ENCODE measurements at places on chromosomes 7 and 10.
A peak's percentile ranks its signal among the peaks of the same experiment; 100 is the strongest.

- peak; percentile 27 for DNase-seq
These were observed 29.2 kb downstream of the TDRD1 start for GRCh38 chr10:114208351-114208750.

- DNase-seq = peak; percentile 49
These were observed 68.9 kb upstream of the HDAC9 start for GRCh38 chr7:18426564-18427226.

- DNase-seq = peak; percentile 70
These were observed 1.0 kb upstream of the HOXA11 start for GRCh38 chr7:27185854-27186667.

DNA sequence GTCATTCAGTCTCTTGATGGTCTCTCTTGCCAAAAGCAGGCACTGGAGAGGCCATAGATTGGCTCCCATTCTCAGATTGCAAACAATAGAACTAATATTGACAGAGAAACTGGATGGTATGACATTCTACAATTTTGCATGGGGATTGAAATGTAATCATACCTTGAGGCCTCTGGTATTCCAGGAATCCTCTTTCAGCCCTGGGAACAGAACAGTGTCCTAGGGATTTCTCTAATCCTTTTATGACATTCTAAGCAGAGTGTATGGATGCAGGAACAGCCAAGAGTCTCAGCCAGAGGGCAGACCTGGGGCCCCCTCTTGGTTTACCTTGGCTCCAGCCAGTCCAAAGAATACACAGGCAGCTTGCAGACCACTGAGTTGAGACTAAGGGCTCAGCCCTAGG is 206.4 kb downstream of the KCNMA1 start:
- peak; percentile 32 for DNase-seq

GRCh38 chr7:39526666-39527065 is 39.5 kb upstream of the YAE1 start:
- no peak for DNase-seq

DNA sequence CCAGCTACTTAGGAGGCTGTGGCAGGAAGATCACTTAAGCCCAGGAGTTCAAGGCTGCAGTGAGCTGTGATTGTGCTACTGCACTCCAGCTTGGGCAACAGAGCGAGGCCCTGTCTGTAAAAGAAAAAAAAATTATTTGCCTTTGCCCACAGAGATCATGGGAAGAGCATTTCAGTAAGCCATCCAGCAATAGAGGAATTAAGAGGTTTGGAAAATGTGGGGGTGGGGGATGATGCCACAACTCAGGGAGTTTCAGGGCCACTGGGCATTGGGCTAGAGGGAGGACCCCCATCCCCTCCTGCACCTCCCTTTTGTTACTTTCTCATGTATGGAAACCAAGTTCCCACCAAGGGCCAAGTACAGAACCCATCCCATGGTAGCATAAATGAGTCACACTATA is 38.4 kb downstream of the SVIL start:
- DNase-seq = no peak

DNA sequence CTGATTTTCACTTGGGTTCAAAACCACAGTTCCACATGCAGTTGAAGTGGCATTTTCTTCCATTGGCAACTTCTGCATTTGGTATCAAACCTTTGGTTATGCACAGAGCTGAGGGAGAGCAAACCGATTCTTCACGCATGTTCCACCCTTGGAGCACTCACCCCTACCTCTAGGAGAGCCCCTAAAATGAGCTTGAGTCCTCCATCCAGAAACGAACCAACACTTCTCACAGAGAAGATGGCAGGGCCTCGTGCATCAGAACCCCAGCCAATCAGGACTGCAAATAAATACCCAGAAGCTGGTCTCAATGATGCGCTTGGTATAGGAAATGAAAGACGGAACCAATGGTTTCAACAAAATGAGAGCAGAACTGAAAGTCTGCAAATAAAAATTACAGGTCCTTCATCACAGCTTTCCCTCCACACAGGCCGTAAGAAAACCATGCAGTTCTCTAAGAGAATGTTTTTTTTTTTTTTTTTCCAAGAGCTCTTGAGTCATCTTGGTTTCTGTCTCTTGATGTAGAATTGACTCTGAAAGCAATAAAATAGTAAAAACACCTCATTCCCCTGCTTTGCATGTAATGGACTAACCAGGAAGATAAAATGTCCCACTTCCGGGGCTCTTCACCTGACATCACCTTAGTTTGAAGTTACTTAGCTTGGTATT is 23.9 kb downstream of the KLF6 start:
- DNase-seq = no peak

GRCh38 chr7:94540428-94540827 is 30.8 kb downstream of the CASD1 start:
- no peak for DNase-seq

GRCh38 chr7:22675917-22676343 is 51.1 kb upstream of the IL6 start:
- no peak for DNase-seq

DNA sequence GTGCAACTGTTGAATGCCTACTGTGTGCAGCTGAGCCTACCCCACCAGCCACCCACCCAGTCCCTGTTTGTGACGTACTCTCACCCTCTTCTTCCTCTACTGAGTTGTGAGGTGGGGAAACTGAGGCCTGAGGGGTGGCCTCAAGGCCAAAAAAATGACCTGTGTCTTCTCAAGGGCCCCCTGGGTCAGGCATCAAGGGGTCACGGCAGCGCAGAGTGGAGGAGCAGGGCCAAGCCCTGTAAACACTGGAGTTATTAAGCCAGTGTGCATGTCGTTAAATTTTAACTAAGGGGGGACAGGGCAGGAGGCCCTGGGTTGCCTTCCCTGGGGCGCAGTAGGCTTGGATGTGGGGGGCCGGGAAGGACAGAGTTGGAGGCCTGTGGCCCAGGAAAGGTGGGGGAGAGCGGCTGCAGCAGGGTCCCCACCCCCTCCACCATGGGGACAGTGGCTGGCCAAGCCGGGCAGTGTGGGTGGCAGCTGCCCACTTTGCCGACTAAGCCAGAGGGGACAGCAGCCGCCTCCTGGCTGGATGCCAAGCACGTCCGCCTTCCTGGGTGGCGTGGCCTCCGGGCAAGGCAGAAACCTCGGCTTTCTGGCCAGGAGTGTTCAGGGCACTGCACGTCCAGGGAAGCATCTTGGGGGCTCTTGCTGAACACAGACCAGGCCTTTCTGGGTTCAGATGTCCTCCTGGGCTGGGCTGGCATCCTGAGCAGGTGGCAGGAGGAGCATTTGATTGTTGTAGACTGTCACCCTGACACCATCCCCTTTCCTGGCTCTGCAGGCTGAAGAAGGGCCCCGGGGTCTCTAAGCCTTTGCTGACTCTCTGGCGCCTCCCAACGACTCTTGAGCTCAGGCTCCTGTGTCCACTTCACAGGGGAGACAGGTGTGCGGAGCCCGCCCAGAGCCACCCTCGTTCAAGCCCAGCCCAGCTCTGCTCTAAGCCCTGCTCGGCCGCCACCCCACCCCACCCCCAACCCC is 1.9 kb downstream of the SLC29A4 start:
- DNase-seq = peak; percentile 87

DNA sequence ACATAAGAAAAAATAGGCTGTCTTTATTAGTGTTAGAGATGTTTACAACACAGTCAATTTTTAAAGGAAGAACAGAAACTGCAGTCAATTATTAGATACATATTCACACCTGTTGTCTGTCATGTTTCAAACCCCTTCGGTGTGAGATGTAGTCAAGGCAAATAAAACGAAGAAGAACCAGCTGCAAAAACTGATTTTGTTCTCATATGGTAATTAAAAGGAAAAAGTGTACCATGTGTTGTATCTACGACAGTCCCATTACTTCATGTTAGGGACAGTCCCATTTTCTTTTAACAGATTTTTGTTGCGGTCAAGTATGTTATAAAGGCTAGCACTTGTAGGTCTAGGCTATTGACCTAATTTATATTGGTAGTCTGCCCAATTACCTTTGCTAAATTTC is 149.4 kb downstream of the LRRN3 start:
- no peak for DNase-seq

DNA sequence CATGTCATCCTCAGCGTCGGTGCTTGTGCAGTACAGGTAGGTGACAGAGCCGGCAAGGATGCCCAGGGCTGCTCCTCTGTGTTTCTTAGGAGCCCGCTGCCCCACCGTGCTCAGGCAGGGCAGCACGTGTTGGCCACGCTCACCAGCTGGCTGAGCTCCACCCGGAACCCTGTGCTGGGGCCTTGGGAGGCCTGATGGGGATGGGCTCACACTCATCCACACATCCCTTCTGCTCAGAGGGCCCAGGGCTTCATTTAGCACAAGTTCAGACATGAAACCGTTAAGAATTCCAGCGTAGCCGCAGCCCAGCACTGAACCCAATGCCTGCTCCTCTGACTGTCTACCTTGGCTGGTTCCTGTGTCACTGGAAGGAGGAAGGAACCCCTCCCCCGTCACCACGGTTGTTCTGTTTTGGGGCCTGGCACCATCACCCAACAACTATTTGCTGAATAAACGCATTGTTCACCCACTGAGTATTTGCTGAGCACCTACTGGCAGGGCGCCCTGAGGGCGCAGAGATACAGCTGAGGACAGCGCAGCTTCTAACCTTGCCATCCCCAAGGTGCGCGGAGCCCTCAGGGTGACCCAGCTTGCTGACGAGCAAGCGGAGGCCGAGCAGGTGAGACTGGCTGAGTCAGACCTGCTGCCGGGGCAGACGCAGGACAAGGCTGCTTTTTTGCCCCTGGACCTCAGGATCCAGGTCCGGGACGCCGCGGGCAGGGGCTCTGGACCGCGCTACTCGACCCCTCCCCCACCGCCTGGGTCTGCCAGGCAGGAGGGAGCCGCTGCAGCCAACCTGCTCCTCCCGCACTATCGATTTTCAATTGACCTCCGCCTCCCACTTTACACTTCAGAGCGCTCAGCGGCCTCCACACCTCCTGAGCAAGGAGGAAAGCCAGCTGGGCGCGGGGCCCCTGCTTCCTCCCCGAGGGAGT is 50.6 kb upstream of the RET start:
- DNase-seq = no peak

GRCh38 chr7:151631570-151631952 is 111.9 kb upstream of the RHEB start:
- DNase-seq = peak; percentile 80

- DNase-seq = peak; percentile 92
These were observed 42.3 kb downstream of the FEZF1 start for GRCh38 chr7:122262246-122262645.

- peak; percentile 100 for DNase-seq
These were observed 1.9 kb upstream of the PAX4 start for GRCh38 chr7:127619681-127620405.

Data from NCI-H69 (cell line).